ENCODE measurements at places on chromosomes 11 and 22. TPM values are rescaled to one million over a fixed set of nuclear protein-coding genes. Genes with fewer than 3 reads are reported as not detected.

DNA sequence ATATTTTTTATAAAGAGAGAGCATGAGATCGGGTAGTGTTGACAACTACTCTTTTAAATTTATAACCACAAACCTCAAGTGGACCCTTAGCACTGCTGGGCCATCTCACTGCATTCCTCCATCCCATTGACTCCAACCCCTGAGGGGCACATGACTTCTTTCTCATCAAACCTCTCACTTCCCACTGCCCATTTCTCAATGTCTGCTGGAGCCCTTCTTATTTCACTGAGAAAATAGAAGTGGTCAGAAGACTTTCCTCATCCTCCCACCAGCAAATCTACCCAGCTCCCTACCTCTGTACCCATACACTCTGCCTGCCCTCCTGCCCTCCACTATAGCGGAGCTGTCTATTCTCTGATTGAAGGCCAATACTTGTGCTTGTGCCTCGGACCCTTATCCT, 370.6 kb upstream of the MPPED2 start:
- no peak for DNase-seq
- no peak overlapping the region for H3K27ac ChIP-seq
- H3K27me3 ChIP-seq, result no peaks in the 10 kb centered on the region
- no peak overlapping the region for H3K4me3 ChIP-seq

GRCh38 chr11:47391077-47391583, 12.8 kb upstream of the SPI1 start:
- no peak overlapping the region for H3K27ac ChIP-seq
- H3K36me3 ChIP-seq, result no peaks in the 10 kb centered on the region
- peak; percentile 74 for DNase-seq
- H3K4me3 ChIP-seq, result no peak overlapping the region
- no peaks in the 10 kb centered on the region for H3K4me1 ChIP-seq

- no peaks in the 10 kb centered on the region for H3K27me3 ChIP-seq
- H3K36me3 ChIP-seq, result no peaks in the 10 kb centered on the region
- H3K4me1 ChIP-seq, result no peaks in the 10 kb centered on the region
- no peak overlapping the region for H3K27ac ChIP-seq
These were observed 1.1 kb upstream of the EXT2 start for GRCh38 chr11:44094260-44094868.

Gene NLRP14
- total RNA-seq, result not detected

GRCh38 chr22:27879923-27880322, 39.1 kb downstream of the PITPNB start:
- no peak overlapping the region for H3K4me3 ChIP-seq
- H3K27ac ChIP-seq, result no peak overlapping the region
- H3K27me3 ChIP-seq, result no peaks in the 10 kb centered on the region
- no peak for DNase-seq
- H3K4me1 ChIP-seq, result peaks cover 31% of the 10 kb centered on the region

GRCh38 chr11:73453562-73453961, 77.4 kb downstream of the RELT start:
- H3K36me3 ChIP-seq, result no peaks in the 10 kb centered on the region
- no peak for DNase-seq
- no peaks in the 10 kb centered on the region for H3K4me1 ChIP-seq
- no peak overlapping the region for H3K4me3 ChIP-seq
- no peaks in the 10 kb centered on the region for H3K27me3 ChIP-seq

DNA sequence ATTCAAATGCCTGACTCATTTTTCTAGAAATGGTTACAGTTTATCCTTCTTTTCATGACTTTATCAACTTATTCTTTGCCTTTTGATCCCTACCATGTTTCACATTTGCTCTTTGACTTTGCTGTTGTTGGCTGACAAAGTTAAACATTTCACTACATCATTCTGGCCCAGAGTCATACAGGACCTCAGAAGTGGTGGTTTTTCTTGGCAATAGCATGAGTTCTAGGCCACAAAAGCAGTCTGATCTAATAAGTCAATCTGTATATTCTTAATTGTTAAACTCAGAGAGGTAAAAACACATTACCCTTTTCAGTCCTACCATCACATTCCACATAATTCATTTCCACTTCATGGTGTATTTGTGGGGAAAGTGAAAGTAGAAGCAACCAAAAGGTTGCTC, 763.2 kb upstream of the TENM4 start:
- H3K4me3 ChIP-seq, result no peak overlapping the region
- DNase-seq, result no peak
- H3K27me3 ChIP-seq, result no peaks in the 10 kb centered on the region

DNA sequence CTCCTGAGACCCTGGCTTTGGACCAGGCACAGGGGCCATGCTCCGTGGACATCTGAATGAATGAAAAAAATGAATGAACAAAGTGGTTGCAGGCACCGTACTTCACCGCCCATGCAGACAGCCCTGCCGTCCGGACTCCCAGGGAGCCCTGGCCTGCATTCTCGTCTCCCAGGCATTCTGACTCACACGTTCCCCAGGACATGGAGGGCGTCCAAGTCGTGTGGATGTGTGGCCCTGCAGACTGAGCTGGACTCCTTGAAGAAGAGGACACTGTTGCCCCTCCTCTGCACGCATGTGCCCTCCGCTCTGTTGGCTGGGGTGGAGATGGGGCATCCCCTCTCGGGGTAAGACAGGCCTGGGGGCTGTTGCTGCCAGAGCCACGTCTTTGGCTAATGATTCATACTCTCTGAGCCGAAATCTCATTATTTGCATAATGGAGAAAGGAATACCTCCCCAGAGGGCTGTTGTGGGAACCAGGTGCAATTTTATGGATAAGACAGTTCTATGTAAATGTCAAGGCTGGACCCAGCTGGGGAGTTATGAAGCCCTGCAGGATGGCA, 49.7 kb downstream of the RTL6 start:
- no peak for DNase-seq
- H3K27ac ChIP-seq, result no peak overlapping the region
- H3K4me1 ChIP-seq, result no peaks in the 10 kb centered on the region
- no peak overlapping the region for H3K4me3 ChIP-seq

GRCh38 chr22:32073823-32074380, 30.8 kb downstream of the SLC5A1 start:
- H3K4me3 ChIP-seq, result no peak overlapping the region
- H3K36me3 ChIP-seq, result no peaks in the 10 kb centered on the region
- H3K27me3 ChIP-seq, result no peaks in the 10 kb centered on the region
- H3K4me1 ChIP-seq, result peaks cover 10% of the 10 kb centered on the region
- no peak overlapping the region for H3K27ac ChIP-seq
- no peak for DNase-seq

- H3K27me3 ChIP-seq, result no peaks in the 10 kb centered on the region
- H3K4me1 ChIP-seq, result no peaks in the 10 kb centered on the region
- H3K4me3 ChIP-seq, result no peak overlapping the region
- no peak overlapping the region for H3K27ac ChIP-seq
These were observed 2.0 kb downstream of the NHERF4 start for GRCh38 chr11:119187123-119187892.

GRCh38 chr11:95152876-95153856, 63.5 kb downstream of the ENDOD1 start:
- H3K4me1 ChIP-seq, result no peaks in the 10 kb centered on the region
- no peak overlapping the region for H3K4me3 ChIP-seq
- peak overlapping the region; percentile 12 for H3K27ac ChIP-seq

Gene BAIAP2L2
- total RNA-seq, result 5.0 TPM

DNA sequence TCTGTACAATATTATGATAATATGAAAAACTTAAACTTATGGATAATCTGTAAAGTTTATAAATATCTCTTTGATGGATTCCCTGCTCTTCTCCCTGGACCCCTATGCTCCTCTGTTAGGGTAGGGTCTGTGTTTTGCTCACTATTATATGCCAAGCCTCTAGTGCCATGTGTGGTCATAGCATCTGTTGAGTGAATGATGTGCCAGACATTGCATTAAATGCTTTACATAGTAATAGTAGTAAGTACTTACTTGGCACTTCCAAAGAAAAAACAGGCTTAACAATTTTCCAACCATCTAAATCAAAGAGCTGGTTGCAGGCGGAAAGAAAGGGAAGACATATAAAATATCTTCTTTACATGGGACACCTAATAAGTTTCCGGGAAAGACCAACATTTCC, 46.8 kb downstream of the LGR4 start:
- no peaks in the 10 kb centered on the region for H3K27me3 ChIP-seq
- DNase-seq, result no peak
- H3K4me1 ChIP-seq, result no peaks in the 10 kb centered on the region
- no peak overlapping the region for H3K4me3 ChIP-seq

DNA sequence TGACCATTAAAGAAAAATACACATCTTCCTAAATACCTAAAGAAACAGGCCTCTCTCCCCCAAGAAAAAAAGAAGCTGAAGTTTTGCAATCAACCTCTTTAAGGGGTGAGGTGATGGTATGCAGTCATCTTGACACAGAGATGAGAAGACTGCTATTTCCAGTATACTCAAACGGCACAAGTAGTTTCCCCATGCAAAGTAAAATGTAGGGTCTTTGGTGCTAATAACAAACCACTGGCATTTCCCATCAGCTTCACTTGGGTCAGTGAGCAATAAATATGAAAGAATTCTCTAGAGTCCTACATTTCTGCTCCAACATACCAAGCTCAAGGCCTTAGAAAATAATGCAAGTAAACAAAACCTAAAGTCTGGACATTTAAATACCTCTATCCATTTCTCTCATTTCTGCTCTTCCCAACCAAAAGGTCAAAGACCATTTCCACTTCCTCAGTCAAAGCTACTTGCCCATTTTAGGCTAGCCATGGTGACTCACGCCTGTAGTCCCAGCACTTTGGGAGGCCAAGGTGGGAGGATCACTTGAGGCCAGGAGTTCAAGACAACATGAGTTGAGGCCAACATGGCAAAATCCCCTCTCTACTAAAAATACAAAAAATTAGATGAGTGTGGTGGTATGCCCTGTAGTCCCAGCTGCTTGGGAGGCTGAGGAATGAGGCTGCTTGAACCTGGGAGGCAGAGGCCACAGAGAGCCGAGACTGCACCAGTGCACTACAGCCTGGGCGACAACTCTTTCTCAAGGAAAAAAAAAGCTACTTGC, 39.5 kb upstream of the CHRNA10 start:
- no peaks in the 10 kb centered on the region for H3K27me3 ChIP-seq
- H3K4me1 ChIP-seq, result peaks cover 12% of the 10 kb centered on the region
- H3K36me3 ChIP-seq, result no peaks in the 10 kb centered on the region
- H3K4me3 ChIP-seq, result no peak overlapping the region

Gene SPTBN2
- total RNA-seq, result 33.5 TPM

- H3K27me3 ChIP-seq, result no peaks in the 10 kb centered on the region
- DNase-seq, result no peak
- no peak overlapping the region for H3K4me3 ChIP-seq
These were observed 108.9 kb upstream of the NAV2 start for GRCh38 chr11:19603771-19604170.

GRCh38 chr11:11425806-11426205, 72.8 kb upstream of the CSNK2A3 start:
- H3K4me3 ChIP-seq, result no peak overlapping the region
- H3K4me1 ChIP-seq, result no peaks in the 10 kb centered on the region
- H3K36me3 ChIP-seq, result no peaks in the 10 kb centered on the region
- no peaks in the 10 kb centered on the region for H3K27me3 ChIP-seq
- no peak overlapping the region for H3K27ac ChIP-seq
- DNase-seq, result no peak

GRCh38 chr22:19831016-19831415, 23.7 kb downstream of the GNB1L start:
- no peak for DNase-seq
- no peaks in the 10 kb centered on the region for H3K27me3 ChIP-seq
- no peak overlapping the region for H3K4me3 ChIP-seq
- peaks cover 8% of the 10 kb centered on the region for H3K4me1 ChIP-seq
- H3K36me3 ChIP-seq, result no peaks in the 10 kb centered on the region
- no peak overlapping the region for H3K27ac ChIP-seq

- H3K4me1 ChIP-seq, result no peaks in the 10 kb centered on the region
- H3K36me3 ChIP-seq, result no peaks in the 10 kb centered on the region
- H3K4me3 ChIP-seq, result no peak overlapping the region
These were observed 3.7 kb upstream of the FGF3 start for GRCh38 chr11:69822676-69823494.

GRCh38 chr22:29312218-29313125, 3.0 kb downstream of the RASL10A start:
- H3K4me3 ChIP-seq, result no peak overlapping the region
- no peaks in the 10 kb centered on the region for H3K36me3 ChIP-seq
- no peaks in the 10 kb centered on the region for H3K4me1 ChIP-seq
- no peak overlapping the region for H3K27ac ChIP-seq
- DNase-seq, result no peak

DNA sequence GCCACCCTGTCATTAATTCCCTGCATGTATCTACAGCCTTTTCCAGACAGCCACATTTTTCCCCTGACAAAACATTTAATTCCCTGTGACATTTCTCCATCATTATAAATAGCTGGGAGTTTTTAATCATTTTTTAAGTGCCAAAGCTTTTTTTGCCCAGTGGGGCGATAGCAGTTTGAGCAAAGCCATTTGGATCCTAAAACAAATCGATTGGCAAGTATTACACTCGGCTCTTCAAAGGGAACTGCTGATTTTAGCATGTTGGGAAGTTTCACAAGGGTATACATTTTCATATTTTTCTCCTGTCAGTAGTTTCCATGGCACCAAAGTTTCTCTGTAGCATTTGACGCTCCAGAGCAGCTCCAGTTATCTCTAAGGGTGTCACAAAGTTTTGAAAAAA, 210.8 kb downstream of the HIPK3 start:
- H3K27me3 ChIP-seq, result no peaks in the 10 kb centered on the region
- no peak for DNase-seq
- no peak overlapping the region for H3K27ac ChIP-seq
- no peaks in the 10 kb centered on the region for H3K4me1 ChIP-seq
- H3K4me3 ChIP-seq, result no peak overlapping the region

DNA sequence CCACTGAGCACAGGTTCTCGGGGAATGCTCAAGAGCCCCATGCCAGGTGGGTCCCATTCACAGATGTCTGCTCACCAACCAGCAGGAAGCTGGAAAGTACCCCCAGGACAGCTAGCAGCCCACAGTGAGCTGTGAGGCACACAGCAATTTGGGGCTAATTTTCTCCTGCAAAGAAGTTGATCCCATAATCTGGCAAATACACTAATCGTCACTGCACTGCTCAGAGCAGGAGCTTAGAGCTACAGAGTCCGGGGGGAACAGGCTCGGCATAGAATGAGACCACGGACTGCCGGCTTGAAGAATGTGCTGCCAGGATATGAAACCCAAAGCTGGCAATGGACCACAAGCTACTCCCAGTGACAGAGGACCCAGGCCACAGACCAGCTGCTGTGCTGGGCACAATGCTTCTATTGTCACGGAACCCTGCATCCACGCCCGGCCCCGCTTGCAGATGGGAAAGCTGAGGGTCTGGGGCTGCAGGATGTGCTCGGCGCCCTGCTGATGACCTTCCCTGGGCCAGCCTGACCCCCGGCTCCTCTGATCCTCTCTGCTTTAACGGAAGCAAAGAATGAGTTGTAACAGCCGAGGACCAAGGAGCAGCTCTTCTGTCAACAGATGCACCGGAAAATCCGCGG, 239.7 kb downstream of the CTTN start:
- no peaks in the 10 kb centered on the region for H3K27me3 ChIP-seq
- no peaks in the 10 kb centered on the region for H3K4me1 ChIP-seq
- no peak for DNase-seq
- H3K4me3 ChIP-seq, result no peak overlapping the region
- H3K27ac ChIP-seq, result no peak overlapping the region

Gene PHETA2
- 1.2 TPM for total RNA-seq

Gene SLC22A6
- total RNA-seq, result not detected

DNA sequence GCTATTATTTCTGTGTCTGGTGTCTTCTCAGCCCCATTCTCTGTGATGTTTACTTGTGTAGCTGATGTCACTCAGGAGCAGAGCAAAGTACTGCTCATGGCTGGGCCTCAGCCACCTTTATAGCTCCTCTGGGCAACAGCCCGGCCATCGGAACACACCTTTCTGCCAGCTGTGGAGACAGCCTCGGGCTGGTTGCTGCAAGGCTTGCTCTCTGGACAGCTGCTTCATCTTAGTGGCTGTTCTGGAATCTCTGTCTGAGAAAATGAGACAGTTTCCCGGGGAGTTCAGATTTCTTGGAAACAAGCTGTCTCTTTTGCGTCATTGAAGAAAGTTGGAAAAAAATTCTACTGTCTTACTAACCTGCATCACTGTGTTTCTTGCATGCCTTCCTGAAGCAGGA, 20.0 kb downstream of the THY1 start:
- H3K36me3 ChIP-seq, result no peaks in the 10 kb centered on the region
- no peak overlapping the region for H3K27ac ChIP-seq
- H3K27me3 ChIP-seq, result no peaks in the 10 kb centered on the region
- no peaks in the 10 kb centered on the region for H3K4me1 ChIP-seq
